ENCODE measurements at places on chromosomes 2 and 18. TPM values are rescaled to one million over a fixed set of nuclear protein-coding genes. Genes with fewer than 3 reads are reported as not detected.

C2orf80 gene
- 28.7 TPM for total RNA-seq

- DNase-seq = no peak
Measured at GRCh38 chr2:39228413-39229209, 15.2 kb downstream of the CDKL4 start.

PLGLB2 gene
- total RNA-seq = 2.0 TPM

DNA sequence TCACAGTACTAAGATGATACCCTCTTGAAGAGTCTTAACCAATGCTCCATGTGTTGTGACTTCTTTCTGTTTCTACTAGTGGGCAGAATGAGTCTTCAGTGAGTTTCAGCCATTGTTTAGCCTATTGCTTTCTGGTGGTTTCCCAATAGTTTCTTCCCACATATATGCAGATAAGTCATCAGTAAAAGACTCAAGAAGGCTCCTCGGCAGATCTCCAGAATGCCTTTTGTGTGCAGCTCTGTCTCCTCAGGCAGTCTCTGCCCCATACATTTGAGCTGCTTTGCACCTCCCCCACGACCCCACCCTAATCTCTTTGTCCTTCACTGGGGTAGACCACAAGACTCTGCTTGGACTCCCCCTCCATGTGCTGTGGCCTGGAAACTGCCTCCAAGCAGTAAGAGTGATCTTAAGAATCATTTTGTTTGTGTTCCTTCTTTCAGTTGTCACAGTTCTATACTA lies 71.6 kb upstream of the CHRNA1 start:
- no peak for DNase-seq

All from occipital lobe (tissue), 3 donors.